ENCODE measurements at places on chromosomes 5 and 9.
A peak's percentile ranks its signal among the peaks of the same experiment; 100 is the strongest.

- no peak for DNase-seq
These were observed 105.2 kb downstream of the GNAQ start for GRCh38 chr9:77926371-77926878.

GRCh38 chr9:100324594-100325200, 28.0 kb downstream of the TEX10 start:
- peak; percentile 47 for DNase-seq

DNA sequence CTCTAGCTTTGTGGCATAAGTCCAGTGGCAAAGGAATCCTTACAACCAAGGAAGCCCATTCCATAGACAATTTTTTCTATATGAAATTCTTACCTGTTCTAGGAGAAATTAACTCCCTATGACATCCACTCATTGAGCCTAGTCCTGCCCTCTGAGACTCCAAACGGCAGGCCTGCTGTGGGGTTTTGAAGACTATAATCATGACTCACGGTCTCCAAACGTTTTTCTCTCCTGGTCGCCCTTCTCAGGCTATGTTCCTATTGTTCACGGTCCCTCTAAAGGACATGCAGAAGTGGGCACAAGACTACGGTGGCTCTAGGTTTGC, 611 bp downstream of the EXOSC3 start:
- DNase-seq: no peak

DNA sequence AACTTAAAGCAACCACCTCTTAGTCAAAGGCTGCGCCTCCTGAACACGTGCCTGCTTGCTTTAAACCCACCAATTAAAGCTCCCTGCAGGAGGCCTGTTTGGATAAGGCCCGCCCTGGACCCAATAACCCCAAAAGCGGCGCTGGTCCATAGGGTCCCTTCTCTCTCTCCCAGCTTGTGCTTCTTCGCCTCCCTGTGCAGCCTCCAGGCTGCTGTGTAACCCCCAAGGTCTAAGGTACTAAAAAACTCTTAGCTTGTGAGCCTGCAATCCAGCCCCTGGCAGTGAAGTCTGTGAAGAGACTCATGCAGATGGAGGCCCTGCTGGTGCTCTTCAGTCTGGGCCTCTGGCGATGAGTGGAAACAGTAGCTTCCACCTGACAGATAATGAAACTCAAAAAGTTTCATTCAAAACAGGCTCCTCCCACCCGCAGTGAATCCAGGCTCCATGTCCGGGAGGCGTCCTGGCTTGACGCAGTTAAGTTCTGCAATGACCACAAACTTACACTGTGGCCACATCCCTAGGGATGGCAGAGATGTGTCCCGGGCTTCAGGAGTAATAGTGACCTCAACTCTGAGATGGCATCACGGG, 97.3 kb downstream of the PRRT1B start:
- no peak for DNase-seq

GRCh38 chr5:55308254-55308836, 556 bp downstream of the MTREX start:
- peak; percentile 36 for DNase-seq

- DNase-seq: no peak
These were observed 42.1 kb downstream of the SLC46A2 start for GRCh38 chr9:112848316-112849151.

GRCh38 chr5:159049844-159050315, 49.8 kb downstream of the EBF1 start:
- peak; percentile 69 for DNase-seq

DNA sequence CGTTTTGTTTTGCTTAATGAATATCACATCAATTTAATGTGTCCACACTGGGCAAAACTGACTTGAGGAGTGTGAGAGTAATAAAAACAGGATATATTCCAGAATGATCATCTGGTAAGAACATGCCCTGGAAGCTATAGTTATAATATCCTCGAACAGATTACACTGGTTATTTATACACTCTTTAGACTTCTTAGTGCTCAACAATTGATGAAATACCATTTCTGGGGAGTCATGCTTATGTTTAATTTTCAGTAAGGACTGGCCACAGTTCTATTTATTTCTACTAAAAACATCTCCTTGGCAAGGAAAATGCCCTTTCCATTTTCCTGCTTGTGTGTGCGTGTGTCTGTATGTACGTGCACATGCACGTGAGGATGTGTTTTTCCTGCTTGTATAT, 205.0 kb downstream of the TRIO start:
- no peak for DNase-seq

GRCh38 chr9:96020792-96021550, 145.5 kb downstream of the ERCC6L2 start:
- DNase-seq: no peak

DNA sequence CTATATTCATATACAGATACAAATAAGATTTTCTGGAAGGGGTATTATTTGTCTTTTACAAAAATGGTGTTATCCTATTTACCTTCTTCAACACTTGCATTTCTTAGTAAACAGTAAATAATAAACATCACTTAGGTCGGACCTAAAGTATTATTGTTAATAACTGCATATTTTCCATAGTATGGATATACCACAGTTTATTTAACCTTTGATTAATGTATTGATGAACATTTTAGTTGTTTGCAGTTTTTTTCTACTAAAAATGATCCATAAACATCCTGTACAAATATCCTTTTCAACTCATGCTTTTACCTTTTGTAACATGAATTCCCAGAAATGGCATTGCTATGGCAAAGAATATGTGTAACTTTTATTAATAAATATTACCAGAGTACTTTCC, 83.4 kb downstream of the NDUFAF2 start:
- DNase-seq: no peak

DNA sequence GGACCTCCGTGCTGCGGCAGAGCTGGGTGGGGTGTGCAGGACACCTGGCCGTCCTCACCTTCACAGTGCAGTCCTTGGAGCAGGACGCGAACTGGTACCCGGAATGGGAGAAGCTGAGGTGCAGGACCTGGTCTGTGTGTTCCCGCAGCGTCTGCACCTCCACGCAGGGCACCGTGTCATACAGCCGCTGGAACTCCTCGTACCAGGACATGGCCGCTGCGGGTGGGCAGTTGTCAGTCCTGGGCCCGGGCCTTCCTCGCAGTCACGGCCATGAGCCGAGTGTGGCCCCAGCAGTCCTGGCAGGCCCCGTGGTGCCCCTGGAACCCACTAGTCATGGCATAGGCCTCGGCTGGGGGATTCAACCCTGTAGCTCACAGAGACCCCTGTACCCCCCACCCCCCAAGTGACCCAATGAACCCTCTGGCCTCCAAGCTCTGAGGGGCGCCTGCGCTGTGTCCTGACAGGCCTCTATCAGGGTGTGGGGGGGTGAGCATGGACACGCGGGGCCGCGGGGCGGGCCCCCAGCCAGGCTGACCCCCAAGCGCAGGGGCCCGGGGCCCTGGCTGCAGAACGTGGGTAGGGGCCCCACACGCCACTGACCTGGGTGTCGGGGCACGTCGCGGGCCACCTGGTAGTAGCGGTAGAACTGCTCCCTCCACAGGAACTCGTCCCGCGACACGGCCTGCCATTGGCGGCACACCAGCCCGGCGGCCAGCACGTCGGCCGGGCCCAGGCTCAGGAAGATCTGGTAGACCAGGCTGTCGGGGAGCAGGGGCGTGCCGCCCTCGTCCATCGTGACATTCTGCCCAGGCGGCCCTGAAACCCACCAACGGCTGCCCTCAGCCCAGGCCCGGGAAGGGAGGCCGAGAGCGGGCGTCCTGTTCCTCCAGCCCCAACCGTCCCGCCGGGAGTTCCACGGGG, 987 bp downstream of the FBXW5 start:
- DNase-seq: no peak

DNA sequence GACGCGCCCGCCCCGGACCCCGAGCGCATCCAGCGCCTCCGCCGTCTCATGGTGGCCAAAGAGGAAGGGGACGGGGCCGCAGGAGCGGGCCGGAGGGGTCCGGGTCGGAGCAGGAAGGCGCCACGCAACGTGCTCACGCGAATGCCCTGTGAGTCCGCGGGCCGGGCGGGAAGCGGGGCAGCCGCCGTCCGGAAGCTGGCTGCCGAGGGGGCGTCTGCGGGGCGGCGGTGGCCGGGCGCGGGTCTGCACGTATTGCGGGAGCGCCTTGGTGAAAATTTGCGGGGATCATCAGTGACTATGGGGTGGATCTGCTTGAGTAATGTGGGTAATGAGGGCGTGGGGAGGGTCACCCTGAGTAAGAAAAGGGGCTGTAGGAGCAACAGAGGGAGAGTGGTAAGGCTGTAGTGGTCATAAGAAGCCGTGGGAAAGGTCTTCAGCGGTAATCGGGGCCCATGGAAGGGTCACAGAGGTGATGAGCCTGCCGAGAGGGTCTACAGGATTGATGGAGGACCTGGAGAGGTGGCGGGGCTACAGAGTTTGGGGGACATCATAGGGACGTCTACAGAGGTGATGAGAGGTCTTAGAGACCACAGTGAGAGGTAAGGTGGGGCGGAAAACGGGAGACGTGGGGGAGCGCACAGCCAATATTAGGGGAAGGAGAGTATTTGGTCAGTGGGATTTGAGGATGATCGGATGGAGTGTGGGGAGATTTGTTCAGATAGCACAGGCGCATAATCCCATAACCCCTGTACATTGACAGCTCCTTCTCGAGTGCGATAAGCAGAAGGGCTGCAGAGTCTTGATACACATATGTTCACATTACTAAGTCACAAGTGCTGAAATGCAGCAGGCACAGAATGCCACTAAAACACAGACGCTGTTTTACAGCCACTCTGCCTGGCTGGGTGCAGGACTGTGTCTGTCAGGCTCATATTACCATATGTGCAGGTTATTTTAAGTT, 819 bp downstream of the LSM11 start:
- DNase-seq: peak; percentile 14

- no peak for DNase-seq
These were observed 17.5 kb downstream of the CYFIP2 start for GRCh38 chr5:157283434-157283833.

- DNase-seq: no peak
These were observed 769.3 kb downstream of the TLR4 start for GRCh38 chr9:118473521-118473920.

- DNase-seq: peak; percentile 59
These were observed 721 bp downstream of the PTGES start for GRCh38 chr9:129751841-129752801.

DNA sequence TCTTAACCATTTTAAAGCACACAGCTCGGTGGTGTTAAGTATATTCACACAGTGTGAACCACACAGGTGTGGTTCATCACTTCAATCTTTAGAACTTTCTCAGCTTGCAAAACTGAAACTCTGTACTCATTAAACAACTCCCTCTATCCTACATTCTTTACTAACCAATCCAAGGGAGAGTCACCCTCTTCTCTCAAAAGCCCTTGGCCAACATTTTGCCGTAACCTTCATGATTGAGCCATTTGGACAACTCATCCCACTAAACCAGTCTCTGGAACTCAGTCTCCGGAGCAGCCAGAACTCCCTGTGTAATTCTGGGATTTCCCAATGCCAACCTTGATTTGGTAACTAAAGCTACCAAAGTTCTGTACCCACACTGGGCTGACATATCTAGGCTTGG, 84.7 kb downstream of the TTC39B start:
- no peak for DNase-seq

- no peak for DNase-seq
These were observed 249.1 kb downstream of the DIRAS2 start for GRCh38 chr9:90393365-90394152.
